Smooth muscle cell of the brain vasculature (primary cell): ENCODE measurements at places on chromosomes 16 and 17.
A peak's percentile ranks its signal among the peaks of the same experiment; 100 is the strongest.

- no peak for DNase-seq
Measured at GRCh38 chr17:77436058-77436442, 295.3 kb downstream of the SEC14L1 start.

- peak; percentile 29 for DNase-seq
Measured at GRCh38 chr17:45852535-45853297, 8.0 kb downstream of the SPPL2C start.

GRCh38 chr16:76931186-76931585 is 259.8 kb upstream of the MON1B start:
- no peak for DNase-seq

- no peak for DNase-seq
Measured at GRCh38 chr16:73735018-73735417, 561.6 kb upstream of the PSMD7 start.

DNA sequence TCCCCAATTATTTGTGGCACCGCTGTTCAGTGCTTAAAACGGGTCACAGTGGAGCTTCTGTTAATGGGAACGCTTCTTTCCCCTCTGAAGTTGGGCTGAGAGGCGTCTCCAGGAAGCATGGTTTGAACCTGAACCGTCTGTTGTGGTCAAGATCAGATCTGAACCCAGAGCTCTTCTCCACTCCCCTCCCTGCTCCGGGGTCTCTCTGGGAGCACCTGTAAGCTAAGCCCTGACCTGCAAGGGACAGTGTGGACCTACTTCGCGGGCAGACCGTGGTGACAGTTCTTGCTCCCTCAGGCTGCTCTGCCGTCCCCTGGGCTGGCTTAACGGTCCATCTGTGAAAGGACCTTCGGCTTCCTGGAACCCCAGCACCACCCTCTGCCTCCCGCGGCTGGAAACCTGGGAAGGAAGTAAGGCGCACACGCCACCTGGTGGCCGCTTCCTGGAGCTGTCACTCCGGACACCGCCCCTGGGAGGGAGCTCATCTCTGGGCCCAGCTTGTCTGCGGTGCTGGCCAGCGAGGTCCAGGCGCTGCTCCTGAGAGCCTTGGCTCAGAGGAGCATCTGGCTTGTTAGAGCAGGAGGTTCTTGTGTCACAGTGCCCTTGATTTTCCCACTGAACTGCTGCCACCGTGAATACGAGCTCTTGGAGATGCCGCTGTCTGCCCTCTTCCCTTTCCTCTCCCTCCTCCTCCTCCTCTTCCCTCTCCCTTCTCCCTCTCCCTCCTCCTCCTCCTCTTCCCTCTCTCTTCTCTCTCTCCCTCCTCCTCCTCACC is 518.5 kb upstream of the EEF2KMT start:
- no peak for DNase-seq

DNA sequence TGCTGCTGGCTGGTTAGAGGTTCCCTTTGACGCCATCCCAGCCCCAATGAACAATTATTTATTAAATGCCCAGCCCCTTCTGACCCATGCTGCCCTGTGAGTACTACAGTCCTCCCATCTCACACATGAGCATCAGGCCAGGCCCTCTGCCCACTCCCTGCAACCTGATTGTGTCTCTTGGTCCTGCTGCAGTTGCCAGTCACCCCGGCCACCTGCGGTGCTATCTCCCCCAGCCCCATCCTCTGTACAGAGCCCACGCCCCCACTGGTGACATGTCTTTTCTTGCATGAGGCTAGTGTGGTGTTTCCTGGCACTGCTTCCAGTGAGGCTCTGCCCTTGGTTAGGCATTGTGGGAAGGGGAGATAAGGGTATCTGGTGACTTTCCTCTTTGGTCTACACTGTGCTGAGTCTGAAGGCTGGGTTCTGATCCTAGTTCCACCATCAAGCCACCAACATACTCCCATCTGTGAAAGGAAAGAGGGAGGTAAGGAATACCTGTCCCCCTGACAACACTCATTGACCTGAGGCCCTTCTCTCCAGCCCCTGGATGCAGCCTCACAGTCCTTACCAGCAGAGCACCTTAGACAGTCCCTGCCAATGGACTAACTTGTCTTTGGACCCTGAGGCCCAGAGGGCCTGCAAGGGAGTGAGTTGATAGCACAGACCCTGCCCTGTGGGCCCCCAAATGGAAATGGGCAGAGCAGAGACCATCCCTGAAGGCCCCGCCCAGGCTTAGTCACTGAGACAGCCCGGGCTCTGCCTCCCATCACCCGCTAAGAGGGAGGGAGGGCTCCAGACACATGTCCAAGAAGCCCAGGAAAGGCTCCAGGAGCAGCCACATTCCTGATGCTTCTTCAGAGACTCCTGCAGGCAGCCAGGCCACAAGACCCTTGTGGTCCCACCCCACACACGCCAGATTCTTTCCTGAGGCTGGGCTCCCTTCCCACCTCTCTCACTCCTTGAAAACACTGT is 11.3 kb downstream of the CX3CL1 start:
- no peak for DNase-seq

- DNase-seq = no peak
Measured at GRCh38 chr17:44268709-44269534, 987 bp upstream of the SLC4A1 start.

- no peak for DNase-seq
Measured at GRCh38 chr17:81832608-81833159, 407 bp downstream of the MCRIP1 start.

DNA sequence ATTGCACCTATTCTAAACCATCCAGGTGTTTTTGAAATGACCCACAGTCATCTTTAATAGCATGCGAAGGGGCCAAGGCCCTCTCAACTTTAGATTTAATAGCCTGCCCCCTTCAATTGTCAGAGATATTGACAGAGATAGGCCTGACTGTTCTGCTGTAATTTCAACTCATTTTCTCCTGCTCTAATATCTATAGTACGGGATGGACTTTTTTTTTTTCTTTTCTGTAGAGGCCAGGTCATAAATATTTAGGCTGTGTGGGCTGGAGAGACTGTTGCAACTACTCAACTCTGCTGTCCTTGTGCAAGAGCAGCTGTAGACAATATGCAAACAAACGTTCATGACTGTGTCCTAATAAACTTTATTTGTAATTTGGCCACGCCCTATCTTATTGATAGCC is 24.7 kb upstream of the KRT20 start:
- no peak for DNase-seq

GRCh38 chr16:2096853-2097595 is 38.7 kb downstream of the PKD1 start:
- no peak for DNase-seq

DNA sequence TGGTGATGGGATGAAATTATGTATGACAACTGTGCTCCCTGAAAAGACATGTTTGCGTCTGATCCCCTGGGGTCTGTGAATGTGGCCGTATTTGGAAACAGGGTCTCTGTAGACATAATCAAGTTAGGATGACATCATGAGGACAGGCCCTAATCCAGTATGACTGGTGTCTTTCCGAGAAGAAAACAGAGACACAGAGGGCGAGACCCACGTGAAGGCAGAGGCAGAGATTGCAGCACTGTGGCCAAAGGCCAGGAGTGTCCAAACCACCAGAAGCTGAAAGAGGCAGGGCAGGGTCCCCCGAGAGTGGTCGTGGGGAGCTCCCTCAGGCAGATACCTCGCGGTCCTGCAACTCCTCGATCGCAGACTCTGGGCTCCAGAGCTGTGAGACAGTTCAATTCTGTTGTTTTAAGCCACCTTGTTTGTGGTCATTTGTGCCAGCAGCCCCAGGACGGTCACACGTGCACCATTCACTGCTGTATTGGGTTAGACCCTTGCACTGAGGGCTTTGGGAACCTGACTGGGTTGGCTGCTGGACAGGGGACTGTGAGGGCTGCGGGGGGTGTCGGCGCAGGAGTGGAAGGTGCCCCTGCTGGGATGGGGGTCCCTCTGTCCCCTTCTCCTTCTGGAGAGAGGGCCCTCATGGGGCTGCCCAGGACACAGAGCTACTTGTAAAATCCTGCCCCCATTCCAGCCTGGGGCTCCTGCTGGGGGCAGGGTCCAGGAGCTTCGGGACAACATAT is 27.7 kb downstream of the METRNL start:
- no peak for DNase-seq

DNA sequence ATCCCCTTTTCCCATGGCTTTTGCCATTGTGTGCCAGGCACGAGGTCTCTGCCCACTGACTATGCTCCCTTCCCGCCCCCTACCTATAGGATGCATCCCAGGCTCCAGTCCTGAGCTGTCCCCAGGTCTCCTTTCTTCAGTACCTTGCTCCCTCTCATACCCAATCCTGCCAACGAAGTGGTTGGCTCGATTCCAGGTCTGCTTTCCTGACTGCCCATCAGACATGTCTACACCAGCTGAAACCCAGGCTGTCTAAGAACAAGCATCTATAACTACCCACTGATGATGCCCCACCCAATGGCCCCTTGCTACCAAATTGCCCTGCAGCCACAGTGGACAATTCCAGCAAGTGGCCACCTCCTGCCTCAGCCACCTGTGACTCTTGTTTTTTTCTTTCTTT is 479.1 kb downstream of the SOX9 start:
- no peak for DNase-seq

GRCh38 chr17:77429969-77430752 is 289.4 kb downstream of the SEC14L1 start:
- peak; percentile 90 for DNase-seq

- DNase-seq = peak; percentile 84
Measured at GRCh38 chr16:75433732-75434413, 570 bp upstream of the CFDP1 start.

GRCh38 chr16:83923581-83924365 is 24.9 kb downstream of the MLYCD start:
- no peak for DNase-seq

GRCh38 chr17:64326420-64327054 is 63.5 kb upstream of the TEX2 start:
- DNase-seq = no peak

- DNase-seq = no peak
Measured at GRCh38 chr17:79691931-79692330, 38.8 kb upstream of the ENPP7 start.

DNA sequence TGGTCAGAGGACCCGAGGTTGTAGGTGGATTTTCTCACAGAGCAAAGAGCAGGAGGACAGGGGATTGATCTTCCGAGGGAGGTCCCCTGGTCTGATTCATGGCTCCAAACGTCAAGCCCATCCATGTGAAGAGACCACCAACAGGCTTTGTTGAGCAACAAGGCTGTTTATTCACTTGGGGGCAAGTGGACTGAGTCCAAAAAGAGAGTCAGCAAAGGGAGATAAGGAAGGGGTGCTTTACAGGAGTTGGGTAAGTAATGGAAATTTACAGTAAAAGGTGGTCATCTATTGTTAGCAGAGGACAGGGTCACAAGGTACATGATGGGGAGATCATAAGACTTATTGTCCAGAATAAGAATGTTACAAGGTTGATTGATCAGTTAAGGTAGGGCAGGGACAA is 2285.8 kb downstream of the TP53TG3F start:
- DNase-seq = no peak

DNA sequence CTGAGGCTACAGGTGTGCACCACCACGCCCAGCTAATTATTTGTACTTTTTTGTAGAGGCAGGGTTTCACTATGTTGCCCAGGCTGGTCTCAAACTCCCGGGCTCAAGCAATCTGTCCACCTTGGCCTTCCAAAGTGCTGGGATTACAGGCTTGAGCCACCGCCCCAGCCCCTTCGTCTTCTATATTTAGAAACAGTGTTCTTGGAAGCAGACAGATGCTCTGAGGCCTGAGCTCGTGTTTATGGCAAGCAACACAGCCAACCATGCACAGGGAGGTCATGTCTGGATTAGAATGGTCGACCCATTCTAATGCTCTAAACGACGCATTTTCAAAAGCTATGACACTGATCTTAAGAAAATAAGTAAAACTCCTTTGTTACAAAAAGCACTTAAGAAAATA is 16.6 kb downstream of the TMEM204 start:
- no peak for DNase-seq

GRCh38 chr17:31688701-31689100 is 170.3 kb downstream of the COPRS start:
- no peak for DNase-seq

DNA sequence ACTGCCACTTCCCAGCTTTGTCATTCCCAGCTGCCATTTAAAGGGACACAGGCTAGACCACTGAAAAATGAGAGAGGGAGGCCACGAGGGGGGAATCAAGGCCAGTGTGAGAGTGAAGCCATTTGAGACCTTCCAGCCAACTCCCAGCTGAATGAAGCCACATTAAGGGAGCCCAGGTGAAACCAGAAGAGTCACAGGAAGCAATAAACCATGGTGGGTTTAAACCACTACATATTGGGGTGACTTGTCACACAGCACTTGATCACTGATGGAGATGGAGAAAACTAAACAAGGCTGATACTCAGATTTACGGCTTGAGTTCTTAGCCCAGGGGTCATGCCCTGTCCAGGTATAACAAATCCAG is 2.8 kb upstream of the NUBP1 start:
- no peak for DNase-seq

DNA sequence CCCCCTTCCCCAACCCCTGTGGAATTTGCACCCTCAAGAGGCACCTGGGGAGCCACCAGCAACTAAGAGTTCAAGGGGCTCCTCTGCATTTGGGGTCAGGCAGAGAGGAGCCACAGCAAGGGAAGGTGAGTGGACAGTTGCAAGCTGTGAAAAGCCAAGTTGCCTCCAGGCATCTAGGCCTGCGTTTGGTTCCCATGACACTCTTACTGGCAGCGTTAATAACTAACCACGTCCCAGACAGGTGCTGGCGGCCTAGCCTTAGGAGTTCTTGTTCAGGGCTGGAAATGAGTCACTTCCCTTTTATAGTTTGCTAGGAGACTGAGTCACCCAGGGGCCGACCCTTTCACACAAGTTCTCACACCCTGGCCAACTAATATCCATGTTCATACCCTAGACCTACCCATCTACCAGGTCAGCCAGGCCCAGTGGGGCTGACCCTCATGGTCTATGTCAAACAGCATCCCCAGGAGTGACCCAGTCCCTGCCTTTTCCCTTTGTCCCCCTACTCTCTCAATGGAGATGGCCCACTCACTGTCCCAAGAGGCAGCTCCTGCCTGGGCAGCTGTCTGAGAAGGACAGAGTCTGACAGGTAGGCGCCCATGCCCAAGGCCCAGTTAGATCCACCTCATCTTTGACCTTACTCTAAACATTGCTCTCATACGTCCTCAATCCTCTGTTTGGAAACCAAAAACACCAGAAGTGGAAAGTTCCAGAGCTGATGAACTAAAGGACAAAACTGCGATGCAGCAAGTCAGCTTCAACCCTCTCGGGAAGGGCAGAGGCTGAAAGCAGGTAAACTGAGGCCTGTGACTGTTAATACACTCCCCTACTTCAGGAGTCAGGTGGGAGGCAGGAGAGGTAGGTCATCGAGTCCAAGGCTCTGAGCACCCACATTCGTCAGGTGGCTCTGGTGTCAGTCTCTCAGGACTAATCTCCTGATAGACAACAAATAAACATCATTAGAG is 300.6 kb downstream of the SOX9 start:
- DNase-seq = peak; percentile 63

- DNase-seq = no peak
Measured at GRCh38 chr17:41547378-41547841, 19.3 kb upstream of the KRT19 start.

DNA sequence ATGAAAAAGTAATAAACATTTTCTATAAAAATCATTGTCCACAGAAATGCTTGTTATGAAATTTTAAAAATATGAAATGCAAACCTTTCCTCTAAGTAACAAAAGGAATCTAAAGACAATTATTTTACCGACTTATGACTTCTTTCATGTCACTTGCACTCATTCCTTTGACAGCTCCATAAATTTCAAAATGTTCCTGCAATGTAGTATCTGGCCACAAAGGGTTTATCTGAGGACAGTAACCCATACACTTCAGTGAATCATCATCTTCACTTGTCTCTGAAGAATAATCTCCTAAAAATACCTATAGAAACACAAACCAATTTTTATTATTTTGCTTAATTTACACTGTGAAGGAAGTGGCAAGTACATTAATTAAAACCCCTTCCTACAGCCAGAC is 25.6 kb upstream of the ABCA10 start:
- no peak for DNase-seq

- DNase-seq = no peak
Measured at GRCh38 chr16:3610698-3611145, 684 bp downstream of the SLX4 start.
